Substantia nigra (tissue), 51 donors: ENCODE measurements at places on chromosomes 6 and 20.

GRCh38 chr20:920311-920710 is 4.2 kb upstream of the ANGPT4 start:
- no peak for DNase-seq

DNA sequence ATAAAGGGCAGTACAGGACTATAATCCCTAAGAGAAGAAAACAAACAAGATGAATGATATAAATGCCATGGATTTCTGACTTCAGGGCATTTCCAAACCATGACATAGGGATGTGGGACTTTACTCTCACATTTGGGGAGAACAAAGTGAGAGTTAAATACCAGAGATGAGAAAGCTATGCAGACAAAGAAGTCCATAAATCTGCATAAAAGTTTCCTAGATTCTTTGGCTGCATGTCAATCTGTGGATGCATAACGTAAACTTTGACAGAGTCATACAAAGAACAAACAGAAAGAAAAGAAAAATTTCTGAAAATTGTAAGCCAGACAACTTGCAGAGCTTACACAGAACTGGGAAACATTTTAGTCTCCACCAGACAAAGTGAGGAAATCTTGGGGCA is 11.7 kb downstream of the EPM2A start:
- no peak for DNase-seq

DNA sequence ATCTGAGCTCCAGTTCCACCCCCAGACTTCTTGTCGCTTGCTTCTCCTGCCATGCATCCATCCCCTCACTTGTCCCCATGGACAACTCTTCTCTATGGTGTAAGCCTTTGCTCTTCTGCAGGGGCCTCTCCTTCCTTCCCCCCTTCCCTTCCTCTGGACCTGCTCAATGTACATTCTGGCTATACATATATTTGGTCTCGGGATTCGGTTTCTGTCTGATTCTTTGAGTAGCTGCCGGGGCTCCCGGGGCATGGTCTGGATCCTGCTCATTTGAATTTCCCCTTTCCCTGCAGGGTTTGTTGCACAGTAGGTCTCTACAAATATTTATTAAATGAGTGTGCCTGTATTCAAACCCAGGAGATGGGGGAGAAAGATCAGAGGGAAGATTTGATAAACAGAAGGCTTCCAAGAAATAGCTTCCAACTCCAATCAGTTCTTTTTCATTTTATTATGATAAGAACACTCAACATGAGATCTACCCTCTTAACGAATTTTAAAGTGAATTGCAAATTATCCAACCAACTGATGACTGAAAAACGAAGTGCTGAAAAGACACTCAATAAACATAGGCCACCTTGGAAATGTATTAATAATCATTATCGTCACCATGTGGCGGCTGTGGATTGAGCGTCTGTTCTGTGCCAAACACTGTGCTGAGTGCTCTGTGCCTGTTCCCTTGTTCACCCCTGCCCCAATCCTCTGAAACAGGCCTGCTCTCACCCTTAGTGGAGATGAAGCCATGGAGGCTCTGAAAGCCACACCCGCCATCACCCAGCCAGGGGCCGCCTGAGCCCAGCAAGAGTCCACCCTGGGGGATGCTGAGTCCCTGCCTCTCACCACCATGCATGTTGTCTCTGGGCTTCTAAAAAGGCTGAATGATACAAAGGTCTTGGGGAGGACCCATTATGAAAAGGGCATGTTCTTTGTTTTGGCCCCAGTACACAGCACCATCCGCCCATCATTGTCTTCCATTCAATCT is 34.3 kb upstream of the APCDD1L start:
- DNase-seq, result no peak

DNA sequence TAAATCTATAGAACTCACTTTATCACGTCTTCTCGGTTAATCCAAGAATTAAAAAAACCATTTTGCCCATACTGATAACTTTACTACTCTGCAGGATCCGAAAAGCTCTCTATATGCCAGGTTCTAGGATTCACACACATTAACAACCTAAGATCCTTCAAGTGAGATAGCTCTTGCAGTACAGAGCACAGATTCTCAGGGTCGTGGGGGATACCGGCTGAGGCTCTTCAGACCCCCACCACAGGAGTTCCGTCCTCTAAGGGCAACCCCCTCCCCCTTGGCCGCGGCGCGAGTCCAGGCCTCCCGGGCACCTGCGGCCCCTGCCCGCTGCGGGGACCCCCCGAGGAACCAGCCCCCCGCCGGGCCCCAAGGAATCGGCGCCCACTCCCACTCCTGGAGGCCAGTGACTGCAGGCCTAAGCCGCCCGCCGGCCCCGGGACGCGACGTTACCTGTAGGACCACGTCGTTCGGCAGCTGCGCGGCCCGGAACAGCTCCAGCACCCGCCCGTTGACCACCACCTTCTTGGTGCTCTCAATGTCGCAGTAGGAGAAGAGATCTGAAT is 892 bp downstream of the REPS1 start:
- DNase-seq, result no peak

DNA sequence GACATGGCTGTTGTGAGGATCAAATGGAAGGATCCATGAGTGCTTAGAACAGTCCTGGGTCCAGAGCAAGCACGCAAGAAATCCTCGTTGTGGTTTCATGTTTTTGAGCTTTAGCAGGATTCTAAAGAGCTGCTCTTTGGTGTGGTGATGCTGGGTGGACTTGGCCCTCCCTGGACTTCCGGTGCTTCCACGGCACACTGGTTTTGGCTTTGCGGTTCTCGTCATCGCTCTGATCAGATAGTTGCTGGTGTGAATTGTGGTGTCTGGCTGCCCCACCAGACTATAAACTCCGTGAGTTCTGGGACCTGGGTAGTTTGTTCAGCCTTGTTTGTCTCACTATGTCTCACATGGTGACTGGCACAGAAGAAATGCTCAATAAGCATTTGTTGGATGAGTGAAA is 3.3 kb downstream of the HNF4A start:
- DNase-seq, result no peak

GRCh38 chr6:135640449-135641111 is 143.0 kb upstream of the AHI1 start:
- DNase-seq, result no peak

DNA sequence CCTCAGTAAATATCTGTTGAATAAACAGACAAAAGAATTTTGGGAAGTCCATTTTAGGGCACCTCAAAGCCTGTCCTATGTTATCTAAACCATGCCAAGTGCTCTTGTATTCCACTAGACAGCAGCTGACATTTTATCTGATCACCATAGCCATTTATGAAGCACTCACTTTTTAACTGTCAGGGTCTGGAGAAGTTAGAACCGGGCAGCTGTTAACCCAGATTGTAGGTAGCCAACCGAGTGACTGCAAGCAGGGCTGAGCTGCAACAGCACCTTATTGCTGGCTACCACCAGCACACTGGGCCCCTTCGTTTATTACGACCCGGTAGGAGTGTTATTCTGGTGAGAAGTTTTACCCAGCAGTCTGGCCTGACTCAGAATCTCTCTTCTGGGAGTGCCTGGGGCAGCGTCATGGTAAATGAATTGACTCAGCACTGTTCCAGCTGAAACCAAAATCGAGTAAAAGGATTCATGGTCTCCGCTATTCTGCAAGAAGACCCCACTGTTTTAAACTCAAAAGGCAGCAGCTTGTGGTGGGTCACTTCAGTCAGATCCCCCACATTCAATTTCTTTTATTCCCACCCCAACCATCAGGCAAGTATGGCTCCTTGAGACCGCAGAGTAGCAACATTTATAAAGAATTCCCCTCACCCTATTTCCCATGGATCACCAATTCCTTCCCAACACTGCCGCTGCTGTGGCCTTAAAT is 1.7 kb downstream of the UBE2V1 start:
- DNase-seq, result no peak

GRCh38 chr6:10174056-10174455 is 240.8 kb downstream of the TFAP2A start:
- DNase-seq, result no peak

- DNase-seq, result no peak
Observed at GRCh38 chr6:20334334-20334733, 67.3 kb upstream of the E2F3 start.

GRCh38 chr20:1631309-1632151 is 11.7 kb upstream of the SIRPB1 start:
- no peak for DNase-seq

GRCh38 chr20:58880994-58881752 is 28.7 kb downstream of the GNAS start:
- no peak for DNase-seq

DNA sequence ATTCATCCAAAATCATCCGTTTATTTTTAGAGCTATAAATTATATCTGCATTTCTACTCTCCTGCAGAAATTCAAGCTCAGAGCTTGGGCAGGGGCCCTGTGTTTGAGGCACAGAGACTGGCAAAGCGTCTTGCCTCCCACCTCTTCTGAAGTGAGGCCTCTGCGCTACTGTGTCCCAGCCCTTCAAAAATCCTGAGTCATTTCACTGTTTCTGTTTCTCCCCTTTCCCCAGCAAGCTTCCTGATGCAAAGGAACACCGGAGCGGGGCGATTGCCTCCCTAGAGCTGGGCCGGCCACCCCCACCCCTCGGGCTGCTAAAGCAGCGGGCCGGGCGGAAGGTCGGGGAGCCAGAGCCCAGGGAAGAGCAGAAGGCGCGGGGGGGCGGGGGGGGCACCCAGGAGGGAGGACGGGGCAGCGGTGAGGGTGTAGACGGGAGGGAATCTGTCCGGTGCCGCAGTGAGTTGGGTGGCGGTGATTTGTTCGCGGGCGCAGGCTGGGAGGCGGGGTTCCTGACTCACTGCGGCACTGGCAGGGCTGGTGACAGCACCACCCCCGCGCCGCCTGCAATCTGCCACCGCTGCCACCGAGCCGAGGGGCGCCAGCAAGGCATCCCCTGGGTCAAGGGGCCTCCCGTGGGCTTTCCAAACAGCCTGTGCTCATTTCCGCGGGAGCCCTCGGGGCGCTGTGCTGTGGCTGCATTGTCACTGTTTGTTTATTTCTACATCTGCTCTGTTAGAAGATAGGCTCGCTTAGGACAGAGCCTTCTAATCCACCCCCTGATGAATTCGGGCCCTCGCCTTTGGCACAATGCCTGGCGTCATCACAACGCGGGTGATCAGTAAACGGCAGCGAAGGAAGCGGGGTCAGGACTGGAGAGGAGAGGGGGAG is 46.5 kb upstream of the SNAP25 start:
- DNase-seq, result peak; percentile 23

DNA sequence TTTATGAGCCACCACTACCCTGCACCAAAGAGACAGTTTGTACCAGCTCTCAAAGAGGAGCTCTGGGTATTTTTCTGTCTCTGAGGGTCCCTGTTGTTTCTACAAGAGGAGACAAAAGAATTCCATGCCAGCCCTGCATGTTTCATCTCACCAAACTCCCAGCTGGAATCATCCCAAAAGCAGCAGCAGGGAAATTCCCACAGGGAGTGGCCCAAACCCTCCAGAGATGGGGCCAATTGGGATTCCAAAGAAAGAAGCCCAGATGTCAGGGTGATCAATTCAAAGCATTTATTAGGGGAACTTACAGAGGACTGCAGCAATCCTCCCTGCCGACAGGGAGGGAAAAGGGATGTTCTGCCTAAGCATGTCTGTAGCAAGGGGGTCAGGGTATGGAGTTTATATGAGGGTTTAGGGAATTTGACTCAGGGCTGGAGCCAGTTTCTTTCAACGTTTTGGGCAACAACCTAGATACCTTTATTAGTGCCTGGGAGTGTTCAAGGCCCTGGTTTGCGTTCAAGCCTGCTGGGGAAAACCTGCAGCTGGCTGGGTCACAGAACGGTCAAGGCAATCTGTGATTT is 47.2 kb downstream of the MUC22 start:
- DNase-seq, result no peak

- DNase-seq, result no peak
Observed at GRCh38 chr6:147759093-147759492, 250.6 kb downstream of the SAMD5 start.

DNA sequence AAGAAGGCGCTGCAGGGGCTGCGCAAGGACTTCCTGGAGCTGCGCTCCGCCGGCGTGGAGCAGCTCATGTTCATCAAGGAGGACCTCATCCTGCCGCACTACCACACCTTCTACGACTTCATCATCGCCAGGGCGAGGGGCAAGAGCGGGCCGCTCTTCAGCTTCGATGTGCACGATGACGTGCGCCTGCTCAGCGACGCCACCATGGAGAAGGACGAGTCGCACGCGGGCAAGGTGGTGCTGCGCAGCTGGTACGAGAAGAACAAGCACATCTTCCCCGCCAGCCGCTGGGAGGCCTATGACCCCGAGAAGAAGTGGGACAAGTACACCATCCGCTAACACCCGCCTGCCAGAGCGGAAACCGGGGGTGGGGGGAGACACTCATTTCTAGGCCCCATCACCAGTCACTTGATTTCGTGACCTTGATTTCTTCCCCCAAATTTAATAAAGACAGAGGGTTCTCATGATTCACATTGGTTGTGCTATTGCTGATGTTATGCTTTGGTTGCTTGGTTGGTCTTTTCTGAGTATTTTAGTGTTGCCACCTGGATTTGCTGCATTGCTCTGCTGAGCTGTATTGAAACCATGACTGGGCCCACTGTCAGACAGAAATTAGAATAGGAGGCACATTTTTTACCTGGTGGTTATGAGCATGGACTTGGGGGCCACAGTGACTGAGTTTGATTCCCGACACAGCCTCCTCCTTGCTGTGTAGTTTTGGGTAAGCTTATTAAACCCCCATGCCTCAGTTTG is 1.5 kb downstream of the FAM50B start:
- DNase-seq, result no peak

- no peak for DNase-seq
Observed at GRCh38 chr6:108565091-108565766, 4.5 kb downstream of the FOXO3 start.

GRCh38 chr6:13838616-13839015 is 24.3 kb upstream of the MCUR1 start:
- DNase-seq, result no peak

DNA sequence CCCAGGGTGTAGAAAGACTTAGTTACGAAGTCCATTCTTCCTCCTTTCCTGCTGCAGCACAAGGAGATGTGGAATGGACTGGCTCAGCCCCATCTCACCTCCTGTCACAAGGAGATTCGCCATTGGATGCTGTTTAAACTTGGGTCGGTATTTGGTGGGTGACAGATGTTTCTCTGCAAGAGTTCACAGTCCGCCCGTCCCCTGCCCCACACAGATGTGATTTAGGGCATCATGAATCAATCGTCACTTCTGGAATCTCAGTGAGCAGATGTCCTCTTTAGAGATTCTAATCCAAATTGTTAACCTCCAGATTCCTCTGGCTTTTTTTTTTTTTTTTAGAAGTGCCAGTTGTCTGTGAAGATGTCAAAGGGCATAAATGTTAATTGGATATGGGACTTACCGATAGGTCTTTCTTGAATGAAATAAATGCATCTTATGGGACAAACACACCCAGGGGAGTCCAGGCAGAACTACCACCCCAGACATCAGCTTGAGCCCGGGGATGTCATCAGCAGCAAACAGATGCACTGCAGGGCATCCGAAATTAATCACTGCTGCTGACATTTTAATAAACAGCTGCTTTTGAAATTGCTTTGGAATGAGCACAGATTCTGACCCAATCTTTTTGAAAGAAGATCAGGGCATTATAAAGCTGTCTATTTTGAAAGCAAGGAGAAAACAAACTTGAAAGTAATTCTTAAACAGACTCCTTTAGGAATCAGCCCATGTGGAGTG is 117.6 kb upstream of the CDH4 start:
- DNase-seq, result no peak

DNA sequence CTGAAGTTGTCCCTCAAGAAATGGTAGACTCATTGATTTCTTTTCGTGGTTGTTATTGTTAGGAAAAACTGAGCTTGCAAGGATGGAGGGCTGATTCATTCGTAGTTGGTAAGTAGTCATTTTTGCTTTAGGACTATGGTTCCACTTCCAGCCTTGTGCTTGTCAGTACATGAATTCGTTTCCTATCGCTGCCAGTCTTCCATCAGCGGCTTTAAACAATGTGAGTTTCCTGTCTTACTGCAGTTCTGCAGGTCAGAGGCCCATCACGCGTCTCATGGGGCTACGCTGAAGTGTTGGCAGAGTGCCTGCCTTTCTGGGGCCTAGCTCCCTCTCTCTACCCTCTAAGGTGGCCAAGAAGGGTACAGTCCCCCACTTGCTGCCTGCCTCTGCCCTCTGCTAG is 11.4 kb upstream of the MDFI start:
- DNase-seq, result no peak
